ENCODE measurements at places on chromosomes 6 and 20. TPM values are rescaled to one million over a fixed set of nuclear protein-coding genes. Genes with fewer than 3 reads are reported as not detected.

DNA sequence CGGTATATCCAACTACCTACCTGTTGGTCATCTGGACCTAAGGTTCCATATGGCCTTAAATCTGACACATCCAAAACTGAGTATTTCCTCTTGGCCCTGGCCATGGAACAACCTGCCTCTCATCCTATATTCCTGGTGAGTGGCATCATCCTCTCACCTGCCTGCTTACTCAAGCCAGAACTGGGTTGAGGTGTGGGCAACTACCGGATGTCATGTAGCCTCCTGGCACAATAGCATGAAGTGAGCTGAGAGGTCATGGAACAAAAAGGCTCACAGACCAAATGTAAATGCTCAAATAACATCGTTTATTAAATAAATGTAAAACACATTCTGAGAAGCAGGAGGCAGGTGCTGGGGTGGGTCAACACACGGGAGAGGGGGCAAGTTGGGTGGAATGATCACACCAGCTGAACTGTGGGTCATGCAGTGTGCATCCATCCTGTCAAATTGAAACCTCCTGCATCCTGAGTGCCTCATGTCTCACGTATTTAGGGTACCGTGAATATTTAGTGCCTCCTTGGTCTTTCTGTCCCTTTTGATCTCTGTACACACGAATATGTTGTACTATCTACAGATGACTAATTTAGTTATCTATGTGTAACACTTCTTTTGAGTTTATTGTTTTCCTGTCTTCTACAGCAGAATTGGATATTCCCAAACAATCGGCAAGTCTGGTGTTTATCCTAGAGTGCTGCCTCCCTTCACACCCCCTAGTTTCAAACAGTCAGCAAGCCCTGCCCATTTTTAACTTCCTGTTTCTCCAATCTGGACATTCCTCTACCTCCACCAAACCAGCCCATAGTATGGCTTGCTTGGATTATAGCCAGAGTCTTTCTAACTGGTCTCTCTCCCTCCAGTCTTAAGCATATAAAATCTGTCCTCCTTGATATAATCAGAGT is 7.9 kb upstream of the POU5F1 start:
- DNase-seq, result no peak

GRCh38 chr6:69593706-69594105 is 203.1 kb downstream of the LMBRD1 start:
- DNase-seq, result no peak

- DNase-seq, result no peak
These were observed 318.0 kb downstream of the THBS2 start for GRCh38 chr6:168935628-168936010.

The EEF1E1 gene
- total RNA-seq, result 21.0 TPM

GRCh38 chr6:19413323-19413722 is 423.8 kb upstream of the ID4 start:
- DNase-seq, result no peak

- DNase-seq, result no peak
These were observed 197.1 kb downstream of the EPHA7 start for GRCh38 chr6:93222071-93222851.

DNA sequence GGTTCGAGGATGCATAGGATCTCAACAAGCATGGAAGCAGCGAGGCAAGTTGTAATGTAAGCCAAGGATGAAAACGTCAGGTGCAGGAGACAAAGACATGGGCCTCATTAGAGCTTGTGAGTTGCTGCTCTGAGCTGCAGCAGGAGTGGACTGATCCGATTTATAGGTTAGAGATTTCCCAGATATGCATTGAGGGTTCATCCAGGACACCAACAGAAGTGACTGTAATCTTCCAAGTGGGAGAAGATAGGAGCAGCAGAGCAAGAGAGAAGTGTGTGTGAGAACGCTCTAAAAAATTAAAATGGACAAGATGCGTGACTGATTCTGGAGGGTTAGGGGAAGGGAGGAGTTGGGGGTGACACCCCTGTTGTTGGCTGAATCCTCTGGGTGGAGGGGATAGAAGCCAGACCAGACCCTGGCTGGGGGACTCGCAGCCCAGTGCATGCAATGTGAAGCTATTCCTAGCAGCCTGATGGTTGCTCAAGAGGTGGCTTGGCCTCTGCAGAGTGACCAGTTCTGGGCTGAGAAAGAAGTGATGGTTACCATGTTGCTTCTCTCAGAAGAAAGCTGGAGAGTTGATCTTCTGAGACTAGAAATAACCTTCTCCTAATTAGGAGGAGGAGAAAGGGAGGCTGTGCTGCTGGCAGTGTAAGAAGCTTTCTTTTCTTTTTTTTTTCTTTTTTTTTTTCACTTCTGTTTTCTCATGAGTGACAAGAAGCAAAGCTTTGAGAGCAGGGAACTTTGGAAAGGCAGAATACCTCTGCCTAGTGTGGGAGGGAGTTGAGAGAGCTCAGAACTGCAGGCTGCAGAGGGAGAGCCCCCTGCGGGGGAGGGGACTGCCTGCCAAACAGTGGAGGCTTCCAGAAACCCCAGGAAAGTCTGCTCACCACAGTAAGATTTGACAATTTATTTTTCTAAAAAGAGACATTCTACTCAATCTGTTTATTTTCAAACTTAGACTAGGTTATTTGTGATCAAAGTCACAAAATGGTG is 116.9 kb downstream of the SLX4IP start:
- no peak for DNase-seq

DNA sequence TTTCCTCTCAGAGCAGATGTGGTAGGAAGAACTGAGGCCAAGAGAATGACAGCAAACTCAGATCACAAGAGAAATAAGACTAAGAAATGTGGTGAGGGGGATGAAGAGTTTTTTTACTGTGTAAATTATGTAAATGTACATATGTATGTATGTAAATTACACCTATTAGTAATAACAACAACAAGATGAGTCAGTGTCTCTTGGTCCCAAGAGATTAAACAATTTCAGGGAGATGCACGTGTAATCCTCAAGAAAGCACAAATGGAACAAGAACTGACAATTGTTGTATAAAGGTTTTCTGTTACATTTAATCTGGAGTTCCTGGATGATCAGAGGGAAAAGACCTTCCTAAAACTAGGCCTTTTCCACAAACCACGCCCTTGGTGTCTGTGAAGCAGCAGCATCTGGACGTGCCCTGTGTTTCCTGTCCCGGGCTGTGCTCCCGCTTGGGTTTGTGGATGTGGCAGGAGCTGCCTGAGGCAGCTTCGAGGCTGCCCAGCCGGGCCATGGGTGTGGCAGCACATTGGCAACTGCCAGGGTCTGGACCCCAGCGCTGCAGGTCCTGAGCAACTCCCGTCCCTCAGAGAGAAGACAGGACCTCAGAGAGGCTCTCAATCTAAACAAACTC is 994 bp downstream of the CLDN20 start:
- no peak for DNase-seq

The VGLL2 gene
- total RNA-seq, result not detected

DNA sequence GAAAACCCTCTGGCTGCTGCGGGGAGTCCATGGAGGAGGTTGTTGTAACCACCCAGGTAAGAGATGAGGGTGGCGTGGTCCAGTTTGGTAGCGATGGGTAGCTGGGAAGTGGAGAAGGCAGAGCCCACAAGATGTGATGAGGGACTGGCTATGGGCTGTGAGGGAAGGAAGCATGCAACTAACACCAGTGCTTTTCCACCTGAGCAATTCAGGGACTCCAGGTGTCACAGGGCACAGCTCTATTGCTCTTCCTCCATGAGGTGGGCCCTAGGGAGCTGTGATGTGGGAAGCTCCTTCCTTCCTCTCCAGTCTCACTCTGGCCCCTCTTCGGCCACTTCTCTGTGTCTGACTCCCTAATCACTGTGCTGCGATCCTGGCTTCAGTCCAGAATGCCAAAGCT is 32.4 kb upstream of the TGM6 start:
- DNase-seq, result no peak

The PFDN4 gene
- 17.7 TPM for total RNA-seq

DNA sequence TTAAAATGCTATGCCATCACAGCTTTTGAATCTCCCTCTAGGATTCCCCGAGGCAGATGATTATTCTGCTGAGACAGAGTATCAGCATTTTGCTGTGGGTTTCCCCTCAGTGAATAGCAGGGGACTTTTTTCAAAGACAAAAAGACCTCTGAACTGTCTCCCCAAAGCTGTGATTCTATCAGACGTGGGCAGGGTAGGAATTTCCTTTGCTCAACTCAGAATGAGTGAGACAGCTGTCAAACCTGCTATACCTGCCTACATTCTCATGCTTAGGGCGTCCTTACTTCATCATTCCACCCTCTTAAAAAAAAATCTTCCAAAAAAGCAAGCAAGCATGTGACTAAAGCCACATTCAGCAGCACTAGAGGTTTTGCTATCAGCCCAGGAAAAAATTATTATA is 147.6 kb upstream of the FAM83B start:
- no peak for DNase-seq

DNA sequence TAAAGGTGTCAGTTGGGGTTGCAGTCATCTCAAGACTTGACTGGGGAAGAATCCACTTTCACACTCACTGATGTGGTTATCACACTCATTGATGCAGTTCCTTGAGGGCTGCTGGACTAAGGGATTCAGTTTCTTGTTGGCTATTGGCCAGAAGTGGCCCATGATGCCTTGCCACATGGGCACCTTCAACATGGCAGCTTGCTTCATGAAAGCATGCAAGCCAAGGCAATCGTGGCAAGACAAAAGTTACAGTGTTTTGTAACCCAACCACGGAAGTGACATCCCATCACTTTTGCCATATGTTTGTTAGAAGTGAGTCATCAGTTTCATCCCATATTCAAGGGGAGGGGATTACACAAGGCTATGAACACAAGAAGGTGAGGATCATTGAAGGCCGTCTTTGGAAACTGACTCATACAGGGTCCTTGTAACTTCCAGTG is 3.8 kb upstream of the RANBP9 start:
- DNase-seq, result no peak

GRCh38 chr20:31991339-31991705 is 18.9 kb upstream of the CCM2L start:
- DNase-seq, result no peak

DNA sequence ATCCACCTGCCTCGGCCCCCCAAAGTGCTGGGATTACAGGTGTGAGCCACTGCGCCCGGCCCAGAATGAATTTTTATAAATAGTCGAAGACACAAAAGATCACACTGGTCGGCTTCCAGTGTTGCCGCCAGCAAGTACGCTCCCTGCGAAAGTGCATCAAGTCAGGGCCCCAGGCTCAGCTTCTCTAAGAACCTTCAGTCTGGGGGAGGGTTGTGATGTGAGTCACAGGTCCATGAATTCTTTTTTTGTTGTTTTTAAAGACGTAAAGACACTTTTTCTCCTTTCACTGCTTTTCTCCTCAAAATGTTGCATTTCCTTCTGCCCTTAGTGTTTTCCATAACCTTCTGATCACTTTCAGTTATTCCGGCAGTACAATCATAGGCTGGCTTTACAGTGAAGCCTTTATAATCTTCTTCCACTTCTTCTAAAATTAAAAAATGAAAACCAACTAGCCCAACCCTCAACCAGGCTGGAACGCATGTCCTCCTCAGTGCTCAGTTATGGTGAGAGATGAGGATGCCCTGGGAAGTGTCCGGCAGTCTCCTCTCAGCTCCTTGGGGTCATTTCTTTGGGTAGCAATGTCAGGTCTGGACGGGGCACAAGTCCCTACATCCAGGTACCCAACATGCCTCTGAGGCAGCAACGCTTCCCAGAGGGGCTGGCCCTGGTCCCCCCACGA is 66.6 kb downstream of the CSE1L start:
- no peak for DNase-seq

DNA sequence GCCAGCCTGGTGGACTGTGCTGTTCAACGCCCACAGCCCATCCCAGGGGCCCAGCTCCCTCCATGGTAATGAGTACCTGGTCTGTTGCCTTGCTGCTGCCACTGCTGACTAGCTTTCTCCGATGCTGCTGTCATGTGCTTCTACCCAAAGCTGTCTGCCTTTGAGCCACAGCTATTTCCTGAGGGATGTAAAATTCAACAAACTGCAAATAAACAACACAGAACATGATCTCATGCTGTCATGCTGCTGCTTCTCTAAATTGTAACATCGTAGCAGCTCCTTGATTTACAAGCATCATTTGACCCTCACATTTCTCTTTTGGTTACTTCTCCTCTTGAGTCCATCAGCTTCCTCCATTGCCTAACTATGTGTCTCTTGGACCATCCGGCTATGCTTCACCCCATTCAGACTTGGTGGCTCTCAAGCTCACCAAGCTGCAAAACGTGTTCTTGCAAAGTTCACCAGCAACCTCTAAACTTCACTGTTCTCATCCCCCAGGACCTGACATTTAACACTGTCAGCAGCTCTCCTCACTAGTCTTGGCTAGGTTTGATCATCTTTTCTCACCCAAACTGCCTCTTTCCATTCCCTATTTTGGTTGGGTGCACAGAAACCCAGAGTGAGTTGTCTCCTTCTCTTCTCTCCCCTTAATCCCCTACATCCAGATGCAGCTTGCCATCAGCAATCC is 54.6 kb downstream of the FYN start:
- no peak for DNase-seq

GRCh38 chr6:74577619-74578018 is 628.2 kb downstream of the COL12A1 start:
- no peak for DNase-seq

The TMEM74B gene
- 0.40 TPM for total RNA-seq

The ZMYND8 gene
- 63.7 TPM for total RNA-seq

- DNase-seq, result no peak
These were observed 1.5 kb downstream of the PRRT1 start for GRCh38 chr6:32149932-32150870.

DNA sequence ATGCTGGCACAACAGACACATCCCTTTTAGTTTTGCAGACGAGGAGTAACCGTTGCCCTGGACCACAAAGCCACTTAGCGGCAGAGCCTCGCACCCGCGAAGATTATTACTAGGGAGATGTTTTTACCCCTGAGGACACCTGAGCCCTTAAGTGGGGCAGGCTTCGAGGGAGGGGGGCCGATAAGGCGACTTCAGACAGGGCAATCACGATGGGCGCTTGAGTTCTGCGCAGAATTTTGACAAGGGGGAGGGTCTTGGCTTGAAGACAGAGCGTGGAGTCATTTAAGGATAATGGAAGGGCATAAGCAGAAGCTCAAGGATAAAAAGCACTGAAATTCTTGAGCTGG is 650 bp upstream of the TTK start:
- DNase-seq, result no peak

The PEDS1 gene
- total RNA-seq, result 27.6 TPM

GRCh38 chr6:148346681-148347440 is 4.2 kb downstream of the SASH1 start:
- no peak for DNase-seq

GRCh38 chr20:41048461-41049301 is 20.1 kb downstream of the TOP1 start:
- DNase-seq, result peak; percentile 68

The ENPP4 gene
- total RNA-seq, result 9.8 TPM
